ENCODE measurements at places on chromosomes 12 and 14.

GRCh38 chr12:127293507-127294310 lies 973.3 kb upstream of the TMEM132C start:
- DNase-seq: peak; percentile 9

DNA sequence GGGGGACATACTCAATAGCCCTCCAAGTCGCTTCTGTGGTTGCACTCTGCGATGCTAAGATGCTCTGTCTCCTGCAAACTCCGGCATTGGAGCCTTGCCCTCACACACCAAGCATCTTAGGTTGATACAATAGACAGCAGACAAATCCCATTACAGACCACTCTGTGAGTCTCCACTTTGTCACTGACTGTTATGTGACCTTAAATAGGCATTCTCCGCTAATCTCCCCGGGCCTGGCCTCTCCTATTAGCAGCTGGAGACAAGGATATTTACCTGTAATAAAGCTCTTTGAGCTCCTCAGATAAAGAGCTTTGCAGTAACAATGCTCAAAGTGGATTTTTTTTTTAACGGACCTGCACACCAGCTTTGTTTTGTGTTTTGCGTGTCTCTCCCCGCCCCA lies 479.7 kb upstream of the TBX3 start:
- DNase-seq: no peak

DNA sequence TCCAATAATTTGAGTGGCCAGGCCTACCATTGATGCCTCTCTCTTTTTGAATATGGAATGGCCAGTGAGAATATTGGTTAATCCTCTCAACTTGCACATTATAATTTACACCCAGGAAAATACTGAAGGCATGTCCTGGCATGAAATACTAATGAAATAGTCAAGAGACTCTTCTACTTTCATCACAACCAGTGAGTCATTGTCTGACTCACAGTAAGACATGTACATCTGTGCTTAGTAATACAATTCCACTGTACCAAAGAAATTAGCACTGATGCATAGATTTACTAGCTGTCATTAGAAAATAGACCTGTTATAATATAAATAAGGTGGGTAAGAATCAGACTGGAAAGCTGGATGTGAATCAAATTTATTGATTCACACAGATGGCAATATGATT lies 31.6 kb downstream of the KCNC2 start:
- no peak for DNase-seq

DNA sequence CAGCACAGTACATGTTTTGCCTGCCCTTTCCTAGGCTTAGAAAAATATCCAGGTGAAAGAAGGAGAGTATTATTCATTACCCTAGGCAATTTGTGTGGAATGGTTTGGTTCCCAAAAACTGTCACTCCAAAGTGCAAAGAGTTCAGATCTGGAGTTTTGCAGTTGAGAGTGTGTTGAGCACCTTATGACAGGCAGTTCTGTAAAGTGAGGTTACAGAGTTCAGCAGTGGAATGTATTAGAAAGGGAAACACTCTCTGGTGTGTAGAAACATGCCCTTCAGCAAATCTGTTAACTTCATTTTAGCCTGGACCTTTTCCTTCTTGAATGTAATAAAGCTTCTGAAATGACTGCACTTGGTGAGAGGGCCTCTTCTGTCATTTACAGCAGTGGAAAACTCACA lies 154.0 kb upstream of the SSTR1 start:
- DNase-seq: no peak

- DNase-seq: no peak
Measured at GRCh38 chr14:51860825-51861499, 550 bp downstream of the GNG2 start.

DNA sequence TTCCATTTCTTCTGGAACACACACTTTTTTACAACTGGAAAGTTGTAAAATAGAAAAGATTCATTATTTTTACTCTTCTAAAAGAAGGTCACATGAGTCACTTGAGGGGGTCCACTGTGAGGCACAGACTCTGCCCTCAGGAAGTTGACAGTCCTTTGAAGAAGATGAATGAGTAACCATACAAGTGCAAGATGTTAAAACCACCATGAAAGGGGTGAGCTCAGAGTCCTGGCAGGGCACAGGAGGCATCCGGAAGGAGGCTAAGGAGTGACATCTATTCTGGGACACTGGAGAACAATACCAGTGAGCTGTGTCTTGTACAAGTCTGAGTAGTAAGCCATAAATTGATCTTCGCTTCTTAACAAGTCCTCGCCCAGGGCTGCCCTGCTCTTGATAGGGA lies 126.0 kb upstream of the FRMD6 start:
- no peak for DNase-seq

DNA sequence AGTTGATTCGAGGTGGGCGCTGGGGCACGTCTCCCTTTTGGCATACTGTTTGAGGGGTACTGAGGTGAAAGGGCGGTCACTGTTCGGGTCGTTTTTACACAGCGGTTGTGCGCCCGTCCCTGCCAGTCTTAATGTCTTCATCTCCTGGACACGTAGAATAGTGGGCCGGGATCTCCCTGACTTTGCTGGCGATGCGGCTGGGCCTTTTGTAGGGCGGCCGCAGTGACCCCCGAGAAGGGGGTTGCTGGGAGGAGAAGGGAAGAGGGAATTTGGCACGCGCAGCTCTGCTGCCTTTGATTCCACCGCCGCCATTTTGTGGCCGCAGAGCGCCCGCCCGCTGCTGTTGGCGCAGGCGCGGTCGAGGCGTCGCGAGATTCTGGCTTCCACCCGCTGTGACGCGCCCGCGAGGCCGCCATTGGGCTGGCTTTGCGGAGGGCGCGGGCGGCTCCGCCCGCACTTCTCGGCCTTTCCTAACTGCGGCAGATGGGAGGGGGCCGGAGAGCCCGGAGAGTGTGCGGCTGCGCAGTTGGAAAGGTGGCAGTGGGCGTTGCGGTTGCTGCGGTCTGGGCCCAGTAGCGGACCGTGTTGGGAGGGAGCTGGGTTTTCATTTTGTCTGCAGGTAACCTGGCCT lies 542 bp downstream of the SRSF5 start:
- peak; percentile 92 for DNase-seq

GRCh38 chr12:106358396-106359241 lies 1.1 kb downstream of the POLR3B start:
- DNase-seq: no peak

DNA sequence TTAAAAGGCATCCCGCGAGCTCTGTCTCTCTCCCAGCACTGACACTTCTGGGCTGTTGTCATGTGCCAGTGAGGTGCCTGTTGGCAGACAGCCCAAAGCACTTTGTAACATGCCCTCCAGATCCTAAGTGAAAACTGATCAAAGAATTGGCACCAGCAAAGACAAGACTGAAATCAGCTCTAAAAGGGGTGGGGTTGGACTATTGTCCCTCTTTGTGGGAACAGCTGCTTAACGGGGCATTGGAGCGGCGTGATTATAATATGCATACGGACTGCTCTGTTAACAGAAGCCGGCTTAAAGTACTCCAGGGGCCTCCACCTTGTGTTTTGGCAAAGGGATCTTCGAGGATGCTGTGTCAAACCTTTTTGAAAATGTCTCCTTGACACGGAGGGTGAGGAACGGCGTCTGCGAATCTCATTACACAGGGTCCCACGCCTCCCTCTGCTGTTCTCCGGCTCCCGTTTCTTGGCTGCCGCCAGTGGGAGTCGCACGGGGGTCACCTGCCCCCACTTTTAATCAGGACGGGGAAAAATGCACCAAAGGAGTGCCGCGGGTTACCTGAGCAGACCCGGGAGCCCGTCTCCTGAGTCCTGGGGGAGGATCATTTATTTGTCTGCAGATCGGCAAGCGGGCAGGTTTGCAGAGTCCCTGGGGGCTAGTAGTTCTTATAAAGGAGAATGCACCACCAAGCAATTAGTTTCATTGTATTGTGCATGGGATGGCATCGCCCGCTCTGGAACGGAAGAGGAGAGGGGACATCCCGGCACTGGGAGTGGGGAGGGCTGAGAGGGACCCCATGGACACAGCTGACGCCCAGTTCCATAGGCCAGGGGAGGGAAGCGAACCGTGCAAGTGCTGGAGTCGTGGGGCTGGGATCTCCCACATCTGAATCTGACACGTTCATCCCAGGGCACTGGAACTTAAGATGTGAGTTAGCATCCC lies 44.3 kb downstream of the SPRING1 start:
- peak; percentile 74 for DNase-seq

- DNase-seq: peak; percentile 92
Measured at GRCh38 chr12:597926-598568, 65.2 kb downstream of the NINJ2 start.

- peak; percentile 75 for DNase-seq
Measured at GRCh38 chr12:57767876-57768275, 998 bp upstream of the CYP27B1 start.

DNA sequence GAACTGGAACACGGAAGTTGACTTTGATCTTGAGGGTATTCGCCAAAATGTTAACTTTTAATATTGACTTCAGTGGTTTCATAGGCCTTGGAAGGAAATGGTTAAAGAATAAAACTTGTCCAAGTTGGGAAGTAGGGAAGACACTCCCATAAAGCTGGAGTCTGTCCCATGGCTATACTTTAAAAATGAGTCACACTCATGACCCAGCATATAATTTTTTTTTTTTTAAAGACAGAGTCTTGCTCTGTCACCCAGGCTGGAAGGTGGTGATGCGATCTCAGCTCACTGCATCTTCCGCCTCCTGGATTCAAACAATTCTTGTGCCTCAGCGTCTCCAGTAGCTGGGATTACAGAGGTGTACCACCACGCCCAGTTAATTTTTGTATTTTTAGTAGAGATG lies 19.6 kb downstream of the TMPRSS12 start:
- no peak for DNase-seq

GRCh38 chr12:80422550-80422949 lies 21.5 kb upstream of the PTPRQ start:
- DNase-seq: no peak

DNA sequence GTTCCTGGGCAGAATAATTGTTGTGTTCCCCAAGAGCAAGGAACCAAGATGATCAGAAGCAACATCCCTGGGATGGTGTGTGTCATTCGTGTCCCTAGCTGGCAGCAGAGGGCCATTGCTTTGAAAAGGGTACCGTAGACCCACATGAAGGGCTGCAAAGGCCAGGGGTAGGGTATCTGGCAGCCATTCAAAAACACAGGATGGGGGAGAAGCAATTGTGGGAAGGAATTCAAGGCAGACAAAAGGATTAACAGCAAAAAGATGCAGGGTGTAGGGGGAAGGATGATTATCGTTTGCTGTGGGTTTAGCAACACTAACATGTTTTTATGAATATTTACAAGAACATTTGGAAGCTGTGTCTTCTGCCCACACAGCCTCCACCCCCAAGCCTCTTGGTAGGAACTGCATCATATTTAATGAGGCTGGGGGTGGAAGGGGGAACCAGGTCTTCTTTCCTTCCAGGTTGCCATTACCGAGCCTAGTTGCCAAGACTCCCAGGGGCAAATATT lies 169.0 kb upstream of the G2E3 start:
- DNase-seq: no peak

GRCh38 chr12:130338794-130339601 lies 1.3 kb downstream of the PIWIL1 start:
- no peak for DNase-seq

DNA sequence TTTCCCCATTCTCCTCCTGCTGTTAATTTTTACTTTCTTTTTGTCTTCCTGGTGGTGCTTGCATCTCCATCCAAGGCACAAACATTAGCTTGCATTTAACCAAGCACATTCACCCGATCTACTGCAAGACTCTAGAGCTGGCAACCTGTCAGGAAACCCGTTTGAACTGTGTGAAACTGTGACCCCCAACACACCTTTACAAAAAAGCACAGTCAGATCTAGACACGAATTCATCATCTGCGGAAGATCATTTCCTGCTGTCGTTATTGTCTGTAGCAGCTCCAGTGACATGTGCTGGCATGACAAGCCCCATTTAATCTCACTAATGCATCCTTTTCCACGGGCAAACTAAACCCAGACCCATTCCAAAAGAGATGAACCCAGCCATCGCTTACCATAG lies 340.5 kb downstream of the VRK1 start:
- DNase-seq: no peak

GRCh38 chr12:67449591-67450052 lies 180.5 kb downstream of the CAND1 start:
- DNase-seq: no peak

- DNase-seq: no peak
Measured at GRCh38 chr14:95481391-95482022, 34.9 kb downstream of the SYNE3 start.

DNA sequence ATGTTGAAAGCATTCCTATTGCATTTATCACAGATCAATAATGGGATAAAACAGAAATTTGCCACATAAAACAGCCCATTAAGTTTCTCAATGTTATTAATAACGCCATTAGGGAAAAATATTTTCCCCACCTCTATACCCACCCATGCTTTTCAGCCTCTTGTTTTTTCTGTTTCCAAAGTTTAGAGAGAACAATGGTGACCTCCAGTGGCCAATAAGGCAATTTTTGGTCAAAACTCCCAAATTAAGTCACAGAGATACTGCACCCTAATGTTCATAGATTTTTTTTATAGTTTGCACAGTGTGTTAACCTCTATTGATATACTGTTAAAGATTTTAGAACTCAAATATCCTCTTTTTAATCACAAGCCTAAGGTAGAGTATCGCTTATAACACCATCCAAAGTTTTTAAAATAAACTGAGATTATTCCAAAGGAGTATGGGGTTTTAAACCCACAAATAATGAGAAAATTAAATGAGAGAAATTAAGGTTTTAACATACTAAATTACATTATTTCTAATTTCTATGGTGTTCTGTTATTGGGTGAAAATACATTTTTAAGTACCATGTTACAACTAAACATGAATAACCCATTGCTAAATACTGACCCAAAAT lies 184.7 kb upstream of the DCN start:
- DNase-seq: no peak

GRCh38 chr12:124524231-124524925 lies 43.0 kb downstream of the NCOR2 start:
- DNase-seq: peak; percentile 70

DNA sequence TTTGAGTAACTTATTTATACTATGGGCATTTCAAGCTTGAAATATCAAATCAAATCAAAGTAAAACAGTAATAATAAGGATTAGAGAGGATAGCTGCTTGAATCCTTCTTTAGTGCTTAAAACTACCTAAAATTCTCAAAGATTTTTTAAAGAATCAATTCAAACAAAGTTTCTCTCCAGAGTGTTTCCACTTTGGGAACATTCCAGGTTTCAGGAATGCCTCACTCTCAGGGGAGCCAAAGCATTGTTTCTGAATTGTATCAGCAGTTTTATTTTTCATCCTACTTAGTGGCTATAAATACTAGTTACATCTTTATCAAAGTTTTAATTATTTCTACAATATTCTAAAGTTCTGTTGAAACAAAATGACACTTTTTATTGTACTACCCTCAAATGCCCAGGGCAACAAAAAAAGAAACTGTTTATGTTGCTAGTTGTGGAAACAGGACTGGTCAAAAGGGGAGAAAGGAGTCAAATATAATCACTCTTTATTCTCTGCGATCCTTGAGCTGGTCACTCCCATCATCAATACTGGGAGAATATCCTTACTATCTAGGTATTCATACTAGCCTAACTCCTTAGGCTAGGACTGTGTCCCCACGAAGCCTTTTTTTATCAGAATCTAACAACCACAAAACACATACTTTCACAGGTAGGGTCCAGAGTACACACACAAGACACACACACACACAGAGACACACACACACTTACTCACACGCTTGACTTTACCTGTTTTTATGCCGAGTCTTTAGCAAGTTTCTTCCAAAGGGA lies 598 bp downstream of the RASSF9 start:
- no peak for DNase-seq

Measured in thyroid gland (tissue), 4 donors.